Thoracic aorta endothelial cell (primary cell): ENCODE measurements at places on chromosomes 1 and 21. TPM values are rescaled to one million over a fixed set of nuclear protein-coding genes. Genes with fewer than 3 reads are reported as not detected.

The HSPA6 gene
- 0.22 and 0.27 TPM in 2 replicates for total RNA-seq

The ZNF593 gene
- 20.2 and 21.7 TPM in 2 replicates for total RNA-seq

The MCOLN2 gene
- 0.27 and 0.36 TPM in 2 replicates for total RNA-seq

The AGL gene
- total RNA-seq = 19.7 and 23.7 TPM in 2 replicates

The CA6 gene
- not detected in 2 replicates for total RNA-seq

The SIPA1L2 gene
- 19.4 and 23.1 TPM in 2 replicates for total RNA-seq

The PCBP3 gene
- total RNA-seq = 0.29 and 0.40 TPM in 2 replicates

The NTMT2 gene
- not detected in 2 replicates for total RNA-seq

The ST6GALNAC5 gene
- not detected in 2 replicates for total RNA-seq

The SORT1 gene
- 12.9 and 21.2 TPM in 2 replicates for total RNA-seq

The CATSPERE gene
- total RNA-seq = 0.93 and 1.1 TPM in 2 replicates

The TTLL10 gene
- not detected in 2 replicates for total RNA-seq

The RGS18 gene
- not detected in 2 replicates for total RNA-seq

The OR2L5 gene
- not detected in 2 replicates for total RNA-seq

The FOXJ3 gene
- total RNA-seq = 41.2 and 57.2 TPM in 2 replicates

The IL24 gene
- total RNA-seq = not detected in 2 replicates

The AGMAT gene
- 0.93 and 2.3 TPM in 2 replicates for total RNA-seq

The HSD3B1 gene
- not detected in 2 replicates for total RNA-seq

The CACNA1S gene
- total RNA-seq = not detected in 2 replicates

The NUAK2 gene
- 0.86 and 0.93 TPM in 2 replicates for total RNA-seq

The TNFRSF8 gene
- under 0.01 and 0.22 TPM in 2 replicates for total RNA-seq

The MIB2 gene
- total RNA-seq = 23.3 and 25.3 TPM in 2 replicates

The CFH gene
- 48.2 and 61.8 TPM in 2 replicates for total RNA-seq

The SLAMF1 gene
- not detected in 2 replicates for total RNA-seq

The C1orf226 gene
- total RNA-seq = 3.4 and 3.7 TPM in 2 replicates

The ITLN2 gene
- 0.27 TPM in 1 of 2 replicates, not detected in the other for total RNA-seq

The CR2 gene
- total RNA-seq = not detected in 2 replicates

The GRIK1 gene
- not detected in 2 replicates for total RNA-seq

The ITLN1 gene
- total RNA-seq = not detected in 2 replicates

The KIAA1614 gene
- 0.66 and 1.9 TPM in 2 replicates for total RNA-seq

The MYBPH gene
- not detected in 2 replicates for total RNA-seq

The ZNF593OS gene
- total RNA-seq = not detected in 2 replicates

The LRRIQ3 gene
- total RNA-seq = 0.93 and 1.0 TPM in 2 replicates

The HSF2BP gene
- 1.1 and 1.3 TPM in 2 replicates for total RNA-seq

The LRRC53 gene
- total RNA-seq = not detected in 2 replicates

The KLHDC9 gene
- total RNA-seq = 0.79 and 0.80 TPM in 2 replicates

The RGS4 gene
- total RNA-seq = 140 and 418 TPM in 2 replicates

The FMO3 gene
- total RNA-seq = not detected in 2 replicates

The NRAS gene
- 164 and 186 TPM in 2 replicates for total RNA-seq

The AGO1 gene
- 19.5 and 32.2 TPM in 2 replicates for total RNA-seq

The LEFTY1 gene
- total RNA-seq = not detected in 2 replicates

The POU3F1 gene
- total RNA-seq = not detected in 2 replicates

The TPM3 gene
- 1,072 and 1,222 TPM in 2 replicates for total RNA-seq

The EXO1 gene
- 26.9 and 27.2 TPM in 2 replicates for total RNA-seq

The DCST2 gene
- total RNA-seq = 0.29 TPM in 1 of 2 replicates, not detected in the other

The RGS7 gene
- 0.53 and 2.2 TPM in 2 replicates for total RNA-seq

The TTC22 gene
- not detected in 2 replicates for total RNA-seq

The PCAT6 gene
- total RNA-seq = not detected in 2 replicates

The OR2T35 gene
- total RNA-seq = not detected in 2 replicates

The TBX15 gene
- total RNA-seq = under 0.01 and 0.07 TPM in 2 replicates

The SH2D5 gene
- total RNA-seq = 0.80 and 2.8 TPM in 2 replicates
